ENCODE measurements at places on chromosomes 6 and 20.

DNA sequence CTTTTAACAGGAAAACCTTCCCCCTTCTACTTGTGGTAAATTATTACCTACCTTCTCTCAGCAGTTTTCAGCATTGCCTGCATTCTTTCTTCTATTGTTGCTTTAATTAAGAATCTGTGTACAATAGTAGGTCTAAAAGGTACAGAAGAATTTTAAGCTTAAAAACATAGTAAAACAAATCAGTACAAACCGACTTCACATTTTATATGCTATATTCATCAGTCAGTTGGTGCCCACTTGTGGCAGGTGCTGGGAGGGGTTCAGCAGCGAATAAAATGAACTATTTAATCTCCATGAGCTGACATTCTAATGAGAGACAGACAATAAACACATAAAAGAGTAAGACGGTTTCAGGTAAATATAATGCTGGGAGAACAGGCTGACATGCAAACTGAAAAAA lies 73.4 kb upstream of the FBXO30 start:
- no peak for DNase-seq

DNA sequence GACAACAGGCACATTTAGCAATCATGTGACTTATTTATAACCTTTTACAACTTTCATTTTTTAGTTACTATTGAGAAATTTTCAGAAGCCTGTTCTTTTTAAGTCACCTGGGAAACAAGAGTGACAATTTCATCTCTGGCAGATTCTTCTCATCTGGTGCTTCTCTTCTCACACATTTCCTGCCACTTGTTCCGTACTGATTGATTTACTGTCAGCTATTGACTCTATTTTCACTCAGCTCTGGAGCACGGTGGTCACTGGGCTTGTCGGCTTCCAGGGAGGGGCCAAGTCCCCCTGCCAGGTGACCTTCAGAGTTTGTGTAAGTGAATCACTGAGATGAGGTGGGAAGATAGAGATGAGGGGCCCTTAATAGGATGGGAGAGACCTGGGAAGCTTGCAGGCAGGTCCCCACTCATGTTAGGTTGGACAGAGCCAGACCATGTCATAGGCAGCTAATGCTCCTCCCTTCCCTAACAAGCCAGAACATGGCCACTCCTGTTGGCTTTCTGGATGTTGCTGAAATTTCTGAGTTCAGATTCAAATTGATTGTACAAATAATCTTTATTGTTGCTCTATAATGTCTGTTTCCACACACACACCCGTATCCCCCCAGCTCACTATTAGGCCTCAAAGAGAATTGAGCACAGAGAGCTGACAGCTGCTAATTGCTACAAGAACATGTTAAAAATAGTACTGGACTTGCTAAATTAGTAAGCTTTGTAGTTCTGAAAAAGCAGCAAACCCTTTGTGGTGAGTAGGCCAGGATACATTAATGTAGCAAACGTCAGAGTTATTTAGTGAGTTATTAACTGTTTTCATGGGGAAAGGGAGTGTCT lies 13.3 kb downstream of the DUSP22 start:
- DNase-seq: no peak

GRCh38 chr20:19974630-19975435 lies 42.3 kb upstream of the NAA20 start:
- no peak for DNase-seq

GRCh38 chr6:41967312-41968287 lies 26.0 kb upstream of the CCND3 start:
- no peak for DNase-seq

DNA sequence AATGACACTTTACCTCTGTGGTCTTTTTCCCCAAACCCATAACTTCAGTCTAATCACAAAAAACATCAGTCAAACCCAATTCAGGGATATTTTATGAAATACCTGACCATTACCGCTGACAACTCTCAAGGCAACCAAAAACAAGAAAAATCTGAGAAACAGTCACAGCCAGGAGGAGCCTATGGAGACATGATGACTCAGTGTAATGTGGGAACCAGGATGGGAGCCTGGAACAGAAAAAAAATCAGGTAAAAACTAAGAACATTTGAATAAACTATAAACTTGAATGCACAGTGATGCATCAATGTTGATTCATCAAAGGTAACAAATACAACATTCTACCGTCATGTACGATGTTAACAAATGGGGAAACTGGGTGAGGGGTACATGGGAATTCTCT lies 84.1 kb upstream of the TSHZ2 start:
- no peak for DNase-seq
